ENCODE measurements at places on chromosomes 4 and X.
A peak's percentile ranks its signal among the peaks of the same experiment; 100 is the strongest.

- DNase-seq = no peak
Measured at GRCh38 chr4:23305026-23305425, 584.8 kb downstream of the PPARGC1A start.

DNA sequence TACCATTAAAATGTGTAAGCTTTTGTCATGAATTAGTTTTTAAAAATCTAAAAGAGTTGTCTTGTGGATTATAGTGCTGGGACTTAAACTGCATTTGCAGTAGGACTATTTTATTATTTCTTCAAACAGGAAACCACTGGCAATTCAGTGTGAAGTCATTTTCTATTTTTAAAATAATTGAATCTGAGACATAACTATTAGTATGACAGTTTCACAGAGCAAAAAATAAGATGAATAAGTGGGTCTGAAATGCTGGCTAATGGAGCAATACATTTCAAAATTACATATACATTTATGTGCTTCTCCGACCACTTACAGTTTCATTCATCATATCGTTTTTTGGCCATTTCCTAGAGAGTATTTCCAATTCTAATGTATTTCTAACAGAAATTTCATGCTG lies 75.3 kb upstream of the RAPGEF2 start:
- DNase-seq = no peak

GRCh38 chr4:137206781-137207180 lies 325.5 kb downstream of the PCDH18 start:
- no peak for DNase-seq

GRCh38 chr4:2217726-2218125 lies 24.2 kb downstream of the HAUS3 start:
- no peak for DNase-seq

GRCh38 chr4:139460565-139460964 lies 6.6 kb downstream of the RAB33B start:
- DNase-seq = no peak

- DNase-seq = no peak
Measured at GRCh38 chrX:101370888-101371504, 15.0 kb downstream of the BTK start.

GRCh38 chr4:11529625-11530201 lies 101.0 kb upstream of the HS3ST1 start:
- DNase-seq = no peak

GRCh38 chr4:101014417-101014816 lies 332.9 kb downstream of the PPP3CA start:
- DNase-seq = no peak

DNA sequence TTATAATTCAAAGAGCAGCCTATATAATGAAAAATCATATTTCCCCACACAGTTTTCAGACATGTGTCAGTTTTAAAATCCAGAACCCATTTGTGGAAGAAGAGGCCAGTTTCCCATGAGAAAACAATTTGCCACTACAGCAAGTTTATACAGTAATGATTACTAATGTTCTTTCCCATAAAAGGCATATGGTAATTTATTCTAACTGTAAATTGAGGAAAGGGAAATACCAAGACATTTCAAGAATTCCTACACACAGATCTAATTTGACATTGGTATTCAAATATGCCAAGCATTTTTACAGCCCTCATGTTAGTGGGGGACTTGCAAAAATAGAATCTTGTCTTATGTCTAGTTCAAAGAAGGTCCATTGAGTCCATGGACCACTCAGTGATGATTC lies 1368.6 kb downstream of the FSTL5 start:
- DNase-seq = no peak

DNA sequence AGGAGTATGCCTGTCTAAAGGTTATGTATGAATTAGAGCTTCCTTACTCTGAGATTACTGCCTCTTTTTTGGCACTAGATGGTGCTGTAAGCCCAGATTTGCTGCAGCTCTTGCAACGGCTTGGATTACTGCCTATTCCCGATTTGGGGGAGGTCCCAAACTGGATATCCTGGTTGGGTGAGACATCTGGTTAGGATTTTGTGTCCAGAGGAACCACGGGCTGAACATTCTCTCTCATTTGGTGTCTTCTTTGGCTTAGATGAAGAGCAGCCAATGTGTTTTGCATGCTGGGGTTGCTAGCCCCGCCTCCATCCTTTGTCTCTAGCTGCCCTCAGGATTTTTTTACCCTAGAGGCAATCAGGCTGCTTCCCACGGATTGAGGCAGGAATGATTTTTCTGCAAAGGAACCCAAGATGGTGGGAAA lies 31.9 kb downstream of the F8A1 start:
- peak; percentile 20 for DNase-seq

DNA sequence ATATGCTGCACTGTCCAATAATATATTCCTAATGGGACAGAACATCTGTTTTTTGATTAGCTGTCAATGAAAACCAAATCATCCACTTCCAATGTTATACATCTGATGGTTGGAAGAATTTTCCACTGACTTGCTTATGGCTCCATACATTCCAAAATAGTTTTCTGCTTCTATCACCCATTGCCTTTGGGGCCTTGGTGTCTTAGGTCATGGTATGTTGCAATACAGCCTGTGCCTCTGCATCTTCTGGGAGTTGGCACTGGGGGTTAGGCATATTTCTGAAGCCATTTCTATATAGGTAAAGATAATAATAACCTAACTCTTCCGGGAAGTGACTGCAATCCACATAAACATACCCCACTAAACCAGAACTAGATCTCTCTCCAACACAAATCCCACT lies 53.2 kb upstream of the NR3C2 start:
- no peak for DNase-seq

GRCh38 chr4:138841343-138841742 lies 174.2 kb upstream of the NOCT start:
- no peak for DNase-seq

DNA sequence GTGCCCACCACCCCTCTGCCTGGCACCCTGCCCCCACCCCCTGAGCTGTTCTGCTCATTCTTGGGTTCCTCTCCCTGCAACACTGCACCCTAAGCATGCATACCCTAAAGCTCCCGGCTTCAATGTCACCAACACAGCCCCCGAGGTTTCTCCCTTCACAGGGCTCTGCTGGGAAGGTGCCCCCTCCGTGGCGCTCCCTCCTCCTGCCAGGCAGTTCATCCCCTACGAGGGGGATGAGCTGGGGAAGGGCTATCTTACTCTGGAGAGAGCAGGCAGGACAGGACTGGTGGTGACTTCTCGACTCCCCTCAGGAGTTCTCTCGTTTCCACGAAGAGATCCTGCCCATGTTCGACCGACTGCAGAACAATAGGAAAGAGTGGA lies 6.5 kb downstream of the ATP5ME start:
- no peak for DNase-seq

- DNase-seq = no peak
Measured at GRCh38 chrX:154737136-154737535, 13.7 kb downstream of the GAB3 start.

- no peak for DNase-seq
Measured at GRCh38 chr4:89595125-89595789, 241.7 kb downstream of the SNCA start.

DNA sequence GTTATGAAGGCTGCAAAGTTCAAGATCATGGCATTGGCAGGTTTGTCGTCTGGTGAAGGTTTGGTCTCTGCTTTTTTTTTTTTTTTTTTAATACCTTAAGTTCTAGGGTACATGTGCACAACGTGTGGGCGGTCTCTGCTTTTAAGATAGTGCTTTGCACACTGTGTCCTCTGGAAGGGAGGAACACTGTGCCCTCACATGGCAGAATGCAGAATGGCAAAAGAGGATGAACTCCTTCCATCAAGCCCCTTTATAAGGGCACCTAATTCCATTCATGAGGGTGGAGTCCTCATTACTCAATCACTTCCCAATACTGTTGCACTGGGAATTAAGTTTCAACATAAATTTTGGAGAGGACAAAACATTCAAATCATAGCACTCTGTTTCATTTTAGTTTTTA lies 101.4 kb downstream of the GLRA2 start:
- DNase-seq = no peak

GRCh38 chr4:26235500-26235899 lies 85.3 kb upstream of the RBPJ start:
- no peak for DNase-seq

DNA sequence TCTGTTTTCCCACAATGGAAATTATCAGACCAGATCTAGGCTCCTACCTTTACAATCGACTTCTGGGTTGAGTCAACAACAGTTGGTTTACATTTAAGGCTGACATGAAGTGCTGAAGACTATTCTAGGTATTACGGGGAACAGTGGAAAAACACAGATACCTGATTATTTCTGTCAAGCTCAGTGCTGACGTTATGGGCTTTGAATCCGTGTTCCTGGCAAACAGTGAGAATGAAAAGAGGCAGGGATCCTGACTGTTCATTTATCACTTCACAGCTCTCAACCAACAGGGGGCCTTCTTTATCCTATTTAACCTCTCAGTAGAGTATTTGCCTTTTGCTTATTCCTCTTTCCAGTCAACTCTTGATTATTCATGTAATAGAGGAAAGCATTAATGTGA lies 43.1 kb downstream of the TMEM164 start:
- DNase-seq = no peak

GRCh38 chr4:8765631-8766590 lies 105.7 kb downstream of the HMX1 start:
- DNase-seq = no peak

DNA sequence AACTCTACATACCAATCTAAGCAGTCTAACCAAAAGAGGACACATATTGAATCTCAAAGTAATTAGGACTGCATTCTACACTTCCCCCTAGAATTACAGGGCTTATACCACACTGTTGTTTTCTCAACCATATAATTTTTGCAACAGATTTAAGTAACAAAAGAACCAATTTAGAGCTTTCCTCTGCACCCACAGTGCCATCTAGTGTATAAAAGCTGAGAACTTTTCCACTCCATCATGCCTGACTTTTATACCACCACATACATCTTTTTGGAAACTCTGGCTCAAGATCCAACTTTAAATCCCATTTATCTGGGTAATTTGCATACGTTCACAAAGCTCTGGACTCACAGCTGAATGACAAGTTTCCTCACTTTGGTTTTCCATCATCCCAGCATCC lies 99.5 kb downstream of the EFHC2 start:
- DNase-seq = peak; percentile 36

Measured in CD4-positive, alpha-beta T cell treated with Interleukin-2 at 100 ng/mL for 4 hours (primary cell).